ENCODE measurements at places on chromosomes 4 and X.

DNA sequence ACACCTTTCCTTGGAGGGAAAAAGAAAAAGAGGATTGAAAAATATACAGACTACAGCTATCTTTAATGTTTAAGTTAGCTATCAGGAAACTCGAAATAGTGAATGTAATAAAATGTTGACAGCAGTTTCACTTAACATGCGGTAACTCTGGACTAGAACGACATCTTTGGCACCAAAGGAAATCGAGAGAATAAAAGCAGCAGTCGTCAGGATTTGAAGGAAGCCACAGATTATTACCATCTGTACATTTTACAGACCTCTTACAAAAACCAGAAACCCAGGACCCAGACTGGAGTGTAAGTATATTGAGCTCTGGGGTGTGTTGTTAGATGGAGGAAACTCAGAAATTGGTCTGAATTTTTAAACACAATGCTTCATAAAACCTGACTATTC, 51.6 kb upstream of the STOX2 start:
- no peaks in the 10 kb centered on the region for H3K36me3 ChIP-seq
- H3K4me3 ChIP-seq: no peak overlapping the region
- no peaks in the 10 kb centered on the region for H3K4me1 ChIP-seq
- no peak overlapping the region for H3K27ac ChIP-seq

- H3K36me3 ChIP-seq: no peaks in the 10 kb centered on the region
- no peaks in the 10 kb centered on the region for H3K4me1 ChIP-seq
- no peaks in the 10 kb centered on the region for H3K27me3 ChIP-seq
- H3K27ac ChIP-seq: no peak overlapping the region
- no peak for DNase-seq
These were observed 224.5 kb downstream of the TEX13C start for GRCh38 chrX:125544031-125544660.

GRCh38 chrX:98523521-98523920, 1639.8 kb downstream of the RPA4 start:
- no peak for DNase-seq
- H3K27me3 ChIP-seq: no peaks in the 10 kb centered on the region
- H3K4me3 ChIP-seq: no peak overlapping the region
- no peaks in the 10 kb centered on the region for H3K36me3 ChIP-seq
- no peaks in the 10 kb centered on the region for H3K4me1 ChIP-seq

DNA sequence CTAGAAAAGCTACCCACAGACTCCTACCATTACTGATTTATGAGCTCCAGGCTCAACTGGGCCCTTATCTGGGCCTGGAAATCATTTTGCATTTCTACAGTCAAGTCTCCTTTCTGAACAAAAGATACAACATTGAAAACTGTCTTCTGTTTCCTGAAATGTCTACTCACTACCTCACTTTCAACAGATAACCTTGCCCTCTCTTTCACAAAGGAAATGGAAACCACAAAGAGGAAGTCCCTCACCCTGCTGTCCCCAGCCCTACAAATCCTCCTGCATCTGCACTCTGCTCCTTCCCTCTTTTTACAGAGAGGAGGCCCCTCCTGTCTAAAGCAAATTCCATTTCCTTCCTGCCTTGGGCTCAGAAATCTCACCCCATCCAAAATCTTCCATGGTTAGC, 24.8 kb upstream of the CYBB start:
- peak; percentile 41 for DNase-seq
- no peak overlapping the region for H3K27ac ChIP-seq
- no peaks in the 10 kb centered on the region for H3K27me3 ChIP-seq
- H3K4me3 ChIP-seq: no peak overlapping the region
- H3K4me1 ChIP-seq: peaks cover 16% of the 10 kb centered on the region

GRCh38 chr4:82372517-82373485, 990 bp downstream of the HNRNPD start:
- peaks cover 48% of the 10 kb centered on the region for H3K4me1 ChIP-seq
- H3K4me3 ChIP-seq: peak overlapping the region; percentile 97
- DNase-seq: peak; percentile 81
- H3K27me3 ChIP-seq: no peaks in the 10 kb centered on the region

- no peak within 1 kb of the TSS for H3K27ac ChIP-seq
- no peaks in the 10 kb centered on the region for H3K36me3 ChIP-seq
- no peak within 1 kb of the TSS for H3K4me3 ChIP-seq
These were observed at the start of gene HEPH for GRCh38 chrX:66163849-66164411. TSS of gene HEPH (plus strand) at chrX:66164247. CDS start at chrX:66170571, 6,324 bp downstream.

DNA sequence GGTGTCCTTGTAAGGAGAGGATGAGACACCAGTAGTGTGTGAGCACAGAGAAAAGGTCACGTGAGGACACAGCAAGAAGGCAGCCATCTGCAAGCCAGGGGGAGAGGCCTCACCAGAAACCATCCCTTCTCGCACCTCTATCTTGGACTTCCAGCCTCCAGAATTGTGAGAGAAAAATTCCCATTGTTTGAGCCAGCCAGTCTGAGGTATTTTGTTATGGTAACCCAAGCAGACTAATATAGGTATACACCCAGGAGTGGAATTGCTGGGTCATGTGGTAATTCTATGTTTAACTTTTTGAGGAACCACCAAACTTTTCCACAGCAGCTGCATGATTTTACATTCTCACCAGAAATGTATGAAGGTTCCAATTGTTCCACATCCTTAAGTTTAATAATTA, 25.6 kb downstream of the ZDHHC9 start:
- peaks cover 5% of the 10 kb centered on the region for H3K36me3 ChIP-seq
- peaks cover 4% of the 10 kb centered on the region for H3K4me1 ChIP-seq
- no peak for DNase-seq
